Stimulated activated CD4-positive, alpha-beta T cell treated with anti-CD3 and anti-CD28 coated beads, TNF-alpha, amount 100 ng/mL, for 48 hours (primary cell): ENCODE measurements at places on chromosomes 1 and 21.

DNA sequence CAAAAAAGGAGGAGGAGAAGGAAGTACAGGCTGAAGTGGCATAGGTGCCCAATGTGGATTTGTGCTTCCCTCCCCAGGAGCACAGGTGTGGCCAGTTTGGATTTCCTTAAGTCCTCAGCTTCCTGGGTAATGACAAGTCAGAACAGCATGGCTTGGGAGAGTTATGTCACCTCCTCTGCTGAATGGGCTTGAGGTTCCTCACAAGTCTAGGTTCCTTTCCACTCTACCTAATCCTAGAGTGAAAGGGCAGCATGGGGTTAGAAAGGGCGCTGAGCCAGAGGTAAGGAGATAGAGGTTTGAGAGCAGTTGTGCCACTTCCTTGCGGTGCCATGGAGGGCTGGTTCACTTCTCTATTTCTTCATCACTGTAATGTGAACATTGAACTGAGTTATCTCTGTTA lies 35.5 kb upstream of the IL20 start:
- DNase-seq, result no peak

- peak; percentile 41 for DNase-seq
Measured at GRCh38 chr21:46295996-46296752, 10.0 kb downstream of the YBEY start.

GRCh38 chr1:210104103-210104502 lies 128.5 kb upstream of the SERTAD4 start:
- no peak for DNase-seq

GRCh38 chr1:173663159-173663558 lies 6.5 kb downstream of the ANKRD45 start:
- no peak for DNase-seq

DNA sequence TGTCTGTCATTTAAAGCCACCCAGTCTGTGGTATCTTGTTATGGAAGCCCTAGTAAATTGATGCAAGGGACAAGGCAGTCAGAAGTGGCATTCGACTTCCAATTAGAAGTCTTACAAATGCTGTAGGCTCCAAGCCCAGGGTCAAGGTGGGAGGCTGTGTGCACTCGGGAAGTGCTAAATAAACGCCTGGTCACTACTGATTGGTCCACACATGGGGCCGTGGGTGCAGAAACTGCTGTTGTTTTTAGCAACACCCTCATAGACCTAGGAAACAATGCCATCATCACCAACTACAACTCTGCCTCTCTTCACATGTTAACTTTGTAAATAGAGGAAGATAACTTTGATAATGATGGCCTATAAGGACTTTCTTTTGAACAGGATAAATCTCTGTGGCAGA lies 20.2 kb upstream of the ZBTB21 start:
- DNase-seq, result no peak
